ENCODE measurements at places on chromosomes 5 and 9. TPM values are rescaled to one million over a fixed set of nuclear protein-coding genes. Genes with fewer than 3 reads are reported as not detected.

The LRRC26 gene
- total RNA-seq, result not detected

The STPG3 gene
- total RNA-seq, result not detected

The NPDC1 gene
- 14.4 TPM for total RNA-seq

The CCL28 gene
- total RNA-seq, result 2.1 TPM

The BRD8 gene
- 22.9 TPM for total RNA-seq

The PRLR gene
- total RNA-seq, result under 0.01 TPM

The PLAC8L1 gene
- total RNA-seq, result not detected

The PCDHGA11 gene
- 4.0 TPM for total RNA-seq

All from dermis microvascular lymphatic vessel endothelial cell (primary cell).